Posterior cingulate gyrus (tissue), 11 donors: ENCODE measurements at places on chromosomes 1 and 21.

GRCh38 chr1:227759341-227760300, 24.4 kb downstream of the SNAP47 start:
- peak; percentile 91 for DNase-seq

DNA sequence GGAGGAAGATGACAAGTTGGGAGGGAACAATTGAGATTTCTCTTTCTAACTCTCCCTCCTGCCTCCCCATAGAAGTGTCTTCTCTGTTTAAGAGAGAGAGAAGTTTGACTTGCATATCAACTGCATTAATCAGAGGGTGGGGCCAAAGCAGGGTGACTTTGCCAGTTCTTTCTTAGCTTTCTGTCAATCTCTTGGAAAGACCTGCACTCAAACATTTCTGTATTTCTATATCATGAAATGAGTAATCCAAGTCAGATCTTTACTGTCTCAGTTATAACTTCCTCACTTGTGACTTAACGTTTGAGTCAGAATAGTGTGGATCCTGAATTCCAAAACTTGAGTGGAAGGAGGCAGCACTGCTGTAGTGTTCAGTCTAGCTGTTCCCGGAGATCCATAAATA, 180.8 kb upstream of the KCNK2 start:
- DNase-seq = no peak

GRCh38 chr1:61125263-61125662, 42.9 kb downstream of the NFIA start:
- no peak for DNase-seq

DNA sequence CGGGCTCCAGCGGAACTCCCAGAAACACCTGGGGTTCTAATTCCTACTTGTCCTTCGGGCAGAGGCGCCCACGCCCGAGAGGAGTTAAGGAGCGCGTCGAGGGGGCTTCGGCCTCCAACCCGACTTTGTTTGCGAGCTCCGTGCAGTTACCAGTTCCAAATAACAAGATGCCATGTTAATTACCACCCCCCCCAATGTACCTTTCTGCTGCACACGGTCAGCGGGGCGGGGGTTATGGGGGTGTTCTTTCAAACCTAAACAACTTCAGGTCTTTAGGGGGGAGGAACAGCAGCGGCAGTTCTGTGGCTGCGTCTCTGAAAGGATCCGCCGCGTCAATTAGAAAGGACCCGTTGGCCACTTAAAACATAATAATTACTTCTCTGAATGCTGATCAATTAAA, 114.8 kb downstream of the PRDM16 start:
- no peak for DNase-seq

DNA sequence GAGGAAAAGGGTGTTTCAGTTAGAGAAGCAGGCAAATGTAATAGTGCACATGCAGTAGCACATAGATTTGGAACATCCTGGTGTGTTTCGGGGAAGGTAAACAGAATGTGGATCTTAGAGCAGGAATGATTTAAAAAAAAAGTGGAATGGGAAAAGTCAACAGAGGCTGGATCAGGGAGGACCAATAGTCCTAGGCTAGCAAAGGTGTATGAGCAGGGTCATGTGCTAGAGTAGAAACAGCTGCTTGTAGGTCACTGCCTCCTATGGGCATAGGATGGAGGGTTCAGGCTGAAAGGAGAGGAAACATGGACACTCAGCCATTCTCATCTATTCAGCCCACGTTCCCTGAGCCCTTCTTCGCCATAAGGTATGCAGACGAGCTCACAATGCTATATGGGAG, 3.7 kb upstream of the KPNA6 start:
- no peak for DNase-seq

- no peak for DNase-seq
Observed at GRCh38 chr21:37530901-37531351, 164.4 kb downstream of the DYRK1A start.

- DNase-seq = no peak
Observed at GRCh38 chr21:36728371-36729111, 29.6 kb downstream of the SIM2 start.

GRCh38 chr1:39776400-39776713, 5.2 kb upstream of the OXCT2 start:
- peak; percentile 69 for DNase-seq

- no peak for DNase-seq
Observed at GRCh38 chr1:25711555-25712298, 88.3 kb upstream of the SELENON start.

GRCh38 chr21:37447288-37447936, 80.8 kb downstream of the DYRK1A start:
- no peak for DNase-seq

GRCh38 chr1:84774669-84775534, 84.6 kb upstream of the SSX2IP start:
- DNase-seq = peak; percentile 20

- no peak for DNase-seq
Observed at GRCh38 chr1:76554283-76554682, 313.0 kb upstream of the ST6GALNAC5 start.

GRCh38 chr21:46334351-46335140, 10.6 kb downstream of the PCNT start:
- no peak for DNase-seq

DNA sequence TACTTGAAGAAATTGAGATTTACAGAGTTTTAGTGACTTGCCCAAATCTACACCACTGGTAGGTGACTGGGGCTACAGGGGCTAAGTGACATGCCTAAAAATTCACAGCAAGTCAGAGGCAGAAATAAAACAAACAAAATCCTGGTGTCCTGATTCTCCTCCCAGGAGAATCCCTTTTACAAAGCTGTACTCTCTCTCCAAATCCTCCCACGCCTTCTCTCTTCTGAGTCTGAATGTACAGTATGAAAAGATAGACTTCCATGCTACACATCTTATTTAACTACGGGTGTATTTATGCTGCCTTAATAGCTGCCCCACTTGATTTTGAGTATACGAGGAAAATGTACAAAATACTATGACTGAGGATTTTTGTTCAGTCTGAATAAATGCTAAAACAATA, 65.4 kb downstream of the SGIP1 start:
- DNase-seq = no peak

- DNase-seq = no peak
Observed at GRCh38 chr1:24963099-24963872, 33.2 kb upstream of the RUNX3 start.

DNA sequence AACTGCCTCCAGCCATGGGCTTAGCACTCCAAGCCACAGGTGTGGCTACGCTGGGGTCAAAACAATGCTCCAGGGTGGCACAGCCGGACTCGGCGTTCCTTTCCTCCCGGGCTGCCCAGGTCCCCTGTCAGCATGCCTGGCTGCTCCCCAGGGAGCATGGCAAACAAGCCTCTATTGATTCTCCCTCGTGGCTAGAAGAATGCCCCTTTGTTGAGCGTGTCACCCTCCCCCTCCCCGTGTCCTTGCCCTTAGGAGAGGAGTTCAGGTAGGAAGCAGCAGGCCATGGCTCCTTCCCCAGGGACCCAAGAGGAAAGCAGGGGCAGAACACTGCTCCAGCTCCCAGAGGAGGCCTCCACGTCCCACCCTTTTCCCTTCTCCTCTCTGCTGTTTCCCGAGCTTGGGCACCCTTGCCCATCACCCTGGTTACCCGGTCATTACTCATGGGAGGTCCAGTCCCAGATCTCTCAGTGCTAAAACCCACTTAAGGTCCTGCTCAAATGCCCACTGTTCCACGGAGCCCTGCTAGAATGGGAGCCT, 57.4 kb upstream of the CITED4 start:
- peak; percentile 74 for DNase-seq

- no peak for DNase-seq
Observed at GRCh38 chr1:29671446-29672356, 435.4 kb downstream of the PTPRU start.

- no peak for DNase-seq
Observed at GRCh38 chr21:26659182-26659581, 86.1 kb upstream of the CYYR1 start.

DNA sequence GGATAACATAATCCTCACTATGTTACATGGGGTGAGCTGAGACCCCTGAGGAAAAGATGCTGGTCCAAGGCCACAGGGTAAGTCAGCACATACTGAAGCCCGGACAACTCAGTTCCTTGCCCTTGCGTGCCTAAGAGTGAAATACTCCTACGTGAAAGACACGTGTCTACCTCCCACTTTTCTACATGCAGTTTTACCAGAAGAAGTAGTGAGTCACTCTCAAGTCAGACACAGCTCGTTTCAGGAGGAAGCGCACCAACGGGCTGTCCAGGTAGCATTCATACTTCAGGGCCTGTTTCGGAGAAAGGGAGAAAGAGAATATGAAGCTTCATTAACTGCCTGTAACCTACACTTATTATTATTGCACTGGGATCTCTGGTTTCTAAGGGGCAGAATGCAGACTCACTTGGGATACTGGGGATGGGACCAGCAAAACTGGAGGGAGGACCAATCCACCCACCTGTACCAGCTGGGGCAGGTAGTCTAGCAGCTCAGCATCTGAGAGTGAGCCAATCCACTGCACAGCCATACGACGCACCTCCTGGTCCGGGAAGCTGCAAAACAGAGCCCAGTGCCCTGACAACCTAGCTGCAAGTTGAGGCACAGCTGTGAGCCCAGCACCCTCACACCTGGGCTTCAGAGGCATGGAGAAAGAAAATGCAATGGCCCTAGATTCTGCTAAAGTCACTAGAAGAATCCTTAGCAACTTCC, 32.4 kb upstream of the PPP1R15B start:
- no peak for DNase-seq

- no peak for DNase-seq
Observed at GRCh38 chr1:37372302-37372701, 102.1 kb upstream of the ZC3H12A start.

GRCh38 chr1:221972276-221973235, 230.7 kb upstream of the DUSP10 start:
- DNase-seq = no peak

DNA sequence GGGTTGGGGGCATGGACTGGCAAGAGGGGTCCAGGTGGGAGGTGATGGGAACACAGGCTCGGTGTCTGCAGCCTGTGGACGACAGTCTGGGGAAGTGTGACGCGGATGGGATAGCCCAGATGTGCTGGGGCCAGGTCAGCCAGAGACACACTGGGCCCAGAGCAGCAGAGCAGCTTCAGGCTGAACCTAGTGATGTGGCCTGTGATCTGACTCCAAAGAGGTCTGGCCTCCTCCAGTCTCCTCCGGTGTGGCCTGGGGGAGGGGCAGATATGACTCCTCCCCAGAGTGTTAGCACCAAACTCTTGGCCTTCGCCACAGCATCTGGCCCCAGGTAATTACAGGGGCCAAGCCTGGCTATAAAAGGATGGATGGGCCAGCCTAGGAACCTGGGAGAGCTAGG, 13.5 kb downstream of the EFNA3 start:
- DNase-seq = no peak

DNA sequence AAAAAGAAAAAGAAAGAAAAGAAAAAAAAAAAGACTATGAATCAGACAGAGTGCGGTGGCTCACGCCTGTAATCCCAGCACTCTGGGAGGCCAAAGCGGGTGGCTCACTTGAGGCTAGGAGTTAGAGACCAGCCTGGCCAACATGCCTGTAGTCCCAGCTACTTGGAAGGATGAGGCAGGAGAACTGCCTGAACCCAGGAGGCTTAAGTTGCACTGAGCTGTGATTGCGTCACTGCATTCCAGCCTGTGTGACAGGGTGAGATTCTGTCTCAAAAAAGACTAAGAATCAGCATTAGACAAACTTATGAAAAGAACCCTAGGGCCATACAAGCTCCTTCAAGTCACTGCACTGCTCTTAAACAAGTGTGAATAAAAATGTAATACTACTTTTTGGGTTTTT, 16.9 kb downstream of the PSMB4 start:
- DNase-seq = no peak

- no peak for DNase-seq
Observed at GRCh38 chr1:26574018-26574417, 44.5 kb downstream of the RPS6KA1 start.

- DNase-seq = no peak
Observed at GRCh38 chr1:26029864-26030481, 8.4 kb downstream of the EXTL1 start.

DNA sequence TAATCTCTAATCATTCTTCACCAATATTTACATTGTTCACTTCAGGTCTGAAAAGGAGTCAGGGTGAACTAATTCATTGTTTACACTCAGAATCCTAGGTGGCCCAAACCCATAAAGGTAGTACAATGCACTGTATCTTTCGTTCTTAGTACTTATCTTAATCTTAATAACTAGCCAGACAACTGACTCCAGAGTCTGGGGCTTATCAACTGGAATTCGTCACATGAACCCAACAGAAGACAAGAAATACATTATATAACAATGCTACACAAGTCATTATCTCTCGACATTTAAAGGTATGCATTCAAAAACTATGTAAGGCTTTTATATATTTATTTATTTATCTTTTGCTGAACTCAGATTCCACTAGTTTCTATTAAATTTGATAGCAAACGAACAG, 125.9 kb upstream of the ESRRG start:
- no peak for DNase-seq

DNA sequence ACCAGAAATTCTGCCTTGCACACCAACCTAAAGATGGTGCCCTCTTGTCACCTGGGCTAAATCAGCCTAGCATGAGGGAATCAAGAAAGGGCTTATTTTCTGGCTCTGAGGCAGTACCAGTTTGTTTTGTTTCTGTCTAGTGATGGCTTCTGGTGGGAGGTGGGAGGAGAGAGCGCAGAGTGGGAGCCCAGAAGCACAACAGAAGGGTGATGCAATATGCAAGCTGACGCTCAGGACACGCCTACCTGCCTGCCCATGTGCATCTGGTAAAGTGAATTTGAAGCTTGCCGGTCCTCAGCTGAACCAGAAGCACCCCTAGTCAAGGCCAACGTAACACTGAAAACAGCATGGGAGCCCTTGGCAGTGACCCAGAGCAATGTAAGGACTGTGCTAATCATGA, 138.4 kb upstream of the TIAM1 start:
- DNase-seq = no peak

GRCh38 chr1:239677362-239677761, 291.0 kb downstream of the CHRM3 start:
- DNase-seq = no peak

- no peak for DNase-seq
Observed at GRCh38 chr1:193283016-193283415, 96.6 kb upstream of the B3GALT2 start.

DNA sequence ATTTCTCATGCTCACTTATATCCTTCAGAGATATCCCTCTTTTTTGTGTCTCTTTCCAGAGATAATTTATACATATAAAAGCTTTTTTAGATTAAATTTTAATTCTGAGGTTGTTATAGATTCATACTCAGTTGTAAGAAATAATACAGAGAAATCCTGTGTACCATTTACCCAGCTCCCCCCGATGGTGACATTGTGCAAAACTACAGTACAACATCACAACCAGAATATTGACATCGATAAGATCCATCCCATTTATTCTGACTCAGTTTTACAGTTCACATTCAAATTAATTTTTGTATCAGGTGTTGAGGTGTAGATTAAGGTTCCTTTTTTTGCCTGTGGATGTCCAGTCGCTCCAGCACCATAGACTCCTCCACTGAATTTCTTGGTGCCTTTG, 14.3 kb downstream of the DMRTB1 start:
- DNase-seq = no peak

GRCh38 chr1:47388030-47388890, 27.8 kb upstream of the FOXE3 start:
- DNase-seq = no peak

- no peak for DNase-seq
Observed at GRCh38 chr1:96703186-96703585, 18.4 kb upstream of the PTBP2 start.

- DNase-seq = no peak
Observed at GRCh38 chr1:25707280-25708016, 90.9 kb downstream of the MAN1C1 start.
